Fibroblast of the conjunctiva (primary cell): ENCODE measurements at places on chromosomes 4 and X.

DNA sequence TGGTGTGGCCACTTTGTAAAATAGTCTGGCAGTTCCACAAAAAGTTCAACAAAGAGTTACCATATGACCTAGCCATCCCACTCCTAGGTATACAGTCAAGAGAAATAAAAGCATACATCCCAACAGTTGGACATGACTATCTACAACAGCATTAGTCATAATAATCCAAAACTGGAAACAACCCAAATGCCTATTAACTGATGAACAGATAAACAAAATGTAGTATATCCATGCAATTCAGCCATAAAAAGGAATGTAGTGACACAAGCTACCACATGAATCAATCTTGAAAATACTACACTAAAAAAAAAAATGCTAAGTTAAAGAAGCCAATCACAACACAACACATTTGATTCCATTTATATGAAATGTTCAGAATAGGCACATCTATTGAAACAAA is 16.1 kb downstream of the MED14 start:
- DNase-seq, result no peak

DNA sequence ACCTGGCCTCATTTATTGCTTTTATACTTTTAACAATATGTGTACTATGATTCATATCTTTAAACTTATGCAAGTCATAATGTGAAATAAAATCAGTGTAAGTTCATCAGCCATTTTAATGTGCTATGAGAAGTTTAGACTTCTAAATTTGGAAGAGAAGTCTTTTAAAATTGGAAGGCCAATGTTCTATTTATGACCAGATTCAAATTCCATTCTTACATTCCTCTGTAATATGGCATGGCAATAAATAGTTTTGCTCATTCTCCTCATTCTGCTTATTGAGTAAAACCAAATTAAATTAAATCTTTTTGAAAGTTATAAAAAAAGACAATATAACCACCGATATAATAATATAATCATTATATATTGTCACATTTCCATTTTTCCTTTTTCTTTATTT is 126.2 kb downstream of the SORBS2 start:
- DNase-seq, result no peak

DNA sequence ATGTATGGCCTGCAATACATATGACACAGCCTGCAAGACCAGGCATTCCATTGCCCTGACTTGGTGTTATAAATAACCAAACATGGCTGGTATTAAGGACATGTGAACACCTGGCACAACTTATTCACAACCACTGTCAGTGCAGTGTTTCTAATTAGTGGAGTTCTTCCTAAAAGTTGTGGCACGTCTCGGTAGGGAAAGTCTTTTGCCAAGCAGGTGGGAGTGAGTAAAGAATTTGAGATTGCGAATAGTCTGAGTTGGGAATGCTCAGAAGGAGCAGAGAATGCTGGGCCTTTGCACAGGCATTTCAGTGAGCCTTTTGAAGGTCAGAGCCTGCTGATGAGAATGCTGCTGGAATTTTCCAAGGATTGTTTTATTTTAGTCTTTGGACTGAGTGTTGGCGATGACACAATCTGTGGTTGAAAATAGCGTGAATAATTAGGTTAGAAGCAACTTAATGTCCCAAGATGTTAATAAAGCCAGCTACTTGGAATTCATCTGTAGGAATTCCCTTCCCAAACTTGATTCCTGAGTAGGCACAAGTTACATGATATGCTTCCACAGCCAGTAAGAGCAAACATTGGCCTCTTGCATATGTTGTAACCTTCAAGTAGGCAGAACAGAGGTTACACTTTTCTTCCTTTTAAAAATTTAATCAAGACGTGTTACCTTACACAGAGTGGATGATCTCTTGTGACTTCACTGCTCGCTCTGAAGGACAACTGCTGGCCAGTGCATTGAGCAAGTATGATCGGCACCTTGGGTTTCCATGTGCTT is 83.6 kb upstream of the PGRMC2 start:
- no peak for DNase-seq

GRCh38 chr4:38768968-38769394 is 13.8 kb downstream of the TLR10 start:
- no peak for DNase-seq

- DNase-seq, result no peak
These were observed 79.9 kb upstream of the ATOH1 start for GRCh38 chr4:93748373-93749291.

DNA sequence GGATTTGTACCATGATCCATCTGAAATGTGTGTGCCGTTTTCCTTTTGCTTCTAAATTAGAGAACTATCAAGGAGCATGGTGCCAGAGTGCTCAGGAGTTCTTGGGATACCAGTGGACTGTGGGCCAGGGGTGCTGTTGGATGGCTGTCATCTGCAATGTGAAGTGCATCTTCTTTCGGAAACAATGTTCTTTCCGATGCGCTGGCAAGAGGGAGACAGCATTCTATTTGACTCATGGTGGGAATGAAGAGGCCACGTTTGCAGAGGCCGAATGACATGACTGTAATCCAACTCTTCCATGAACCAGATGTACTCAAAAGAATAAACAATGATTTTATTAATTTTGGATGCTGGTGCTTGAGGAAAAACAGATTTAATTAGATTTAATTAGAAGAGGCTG is 45.5 kb downstream of the SORCS2 start:
- no peak for DNase-seq

DNA sequence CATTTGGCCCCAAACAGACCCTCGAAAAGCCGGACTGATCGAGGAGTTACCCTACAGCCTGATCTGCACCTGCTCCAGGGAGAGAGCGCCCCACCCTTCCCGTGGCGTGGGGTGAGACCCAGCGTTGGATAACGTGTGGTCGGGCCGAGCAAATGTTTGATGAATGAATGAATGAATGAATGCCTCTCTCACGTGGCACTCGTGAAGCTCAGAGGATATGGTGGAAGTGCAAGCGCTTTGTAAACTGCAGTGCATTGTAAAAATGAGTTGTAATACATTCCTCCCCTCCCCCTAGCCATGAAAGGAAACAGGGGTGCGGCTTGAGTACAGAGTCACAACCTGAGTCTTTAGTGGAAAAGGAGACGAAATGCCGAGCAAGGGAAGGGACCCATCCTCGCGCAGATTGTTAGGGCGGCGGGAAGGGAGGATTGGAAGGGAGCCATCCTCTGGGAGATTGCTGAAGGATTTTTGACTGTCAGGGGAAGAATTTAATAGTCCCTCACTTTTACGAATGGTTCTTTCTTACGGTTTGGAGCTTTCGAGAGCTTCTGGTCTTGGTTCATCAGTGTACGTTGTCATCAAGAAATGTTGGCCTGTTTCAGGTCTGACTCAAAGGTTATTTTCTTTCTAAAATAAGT is 772 bp upstream of the FBXW7 start:
- DNase-seq, result peak; percentile 13

GRCh38 chrX:40105835-40106675 is 8.3 kb upstream of the BCOR start:
- no peak for DNase-seq

DNA sequence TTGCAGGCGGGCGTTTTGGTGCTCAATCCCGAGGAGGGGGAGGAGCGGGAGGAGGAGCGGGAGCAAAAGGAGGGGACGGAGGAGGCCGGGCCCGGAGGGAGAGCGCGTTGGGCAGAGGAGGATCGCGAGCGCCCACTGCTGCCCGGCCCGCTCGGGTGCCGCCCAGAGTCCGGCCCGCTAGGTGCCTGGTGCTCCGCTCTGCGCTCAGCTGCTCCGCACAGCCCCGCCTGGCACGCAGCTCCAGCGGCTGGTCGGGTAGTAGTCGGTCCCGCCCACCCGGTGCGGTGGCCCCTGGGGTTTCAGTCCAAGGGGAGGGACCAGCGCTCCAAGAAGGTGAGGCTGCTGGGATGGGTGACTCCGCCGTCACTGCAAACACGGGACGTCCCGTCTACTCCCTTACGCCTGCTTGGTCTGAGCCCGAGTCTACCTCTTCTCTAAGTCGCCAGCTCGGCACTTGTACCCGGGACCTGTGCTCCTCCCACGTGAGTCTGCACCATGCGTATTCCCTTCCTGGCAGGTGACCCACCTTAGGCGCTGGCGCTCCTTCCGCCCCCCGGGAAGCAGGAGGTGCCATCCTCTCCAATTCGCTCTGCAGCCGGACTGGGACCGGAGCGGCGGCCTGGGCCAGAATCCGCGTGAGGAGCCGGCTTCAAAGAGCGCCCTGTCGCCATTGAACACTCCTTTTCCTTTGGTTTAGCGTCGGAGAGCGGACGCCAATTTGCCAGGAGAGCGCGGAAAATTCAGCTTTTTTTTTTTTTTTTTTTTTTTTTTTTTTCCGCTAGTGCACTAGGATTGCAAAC is 405 bp upstream of the HS3ST1 start:
- peak; percentile 18 for DNase-seq

DNA sequence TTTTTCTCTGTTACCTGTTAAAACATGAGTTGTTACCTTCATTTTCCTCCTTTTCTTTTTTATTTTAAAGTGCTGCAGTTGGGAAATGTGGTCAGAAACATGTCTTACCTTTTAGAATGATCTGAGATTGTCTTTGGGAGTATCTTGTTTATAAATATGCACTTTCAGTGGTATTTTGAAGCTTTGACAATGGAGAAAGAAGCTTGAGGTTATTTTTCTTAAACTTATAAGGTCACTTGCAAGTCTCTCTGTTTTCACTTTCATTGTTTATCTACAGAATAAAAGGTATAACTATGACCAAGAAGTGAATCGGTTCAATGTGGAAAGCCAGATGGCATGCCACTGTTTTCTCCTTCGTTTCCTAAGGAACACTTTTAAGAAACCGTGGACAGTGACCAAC is 167.5 kb upstream of the SLC7A11 start:
- no peak for DNase-seq

DNA sequence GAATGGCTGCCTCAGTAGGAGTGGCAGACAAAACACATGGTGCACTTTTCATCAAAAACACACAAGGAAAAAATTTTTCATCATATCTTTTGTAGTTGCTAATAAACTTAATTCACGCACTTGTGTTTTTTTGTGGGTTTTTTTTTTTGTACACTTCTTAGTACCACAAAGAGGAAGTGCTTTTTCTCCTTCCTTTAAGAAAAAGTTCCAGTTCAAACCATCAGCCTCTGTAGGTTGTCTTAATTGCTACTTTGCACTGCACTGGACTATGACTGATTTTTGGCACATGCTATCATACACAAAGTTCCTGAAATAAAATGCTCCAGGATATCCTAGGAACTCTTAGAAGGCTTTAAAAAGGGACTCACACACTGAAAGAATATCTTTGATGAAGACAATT is at the start of gene PHEX:
PHEX (plus strand) TSS at position 242 of the 400 bp plus-strand sequence. CDS start 681 bp downstream, outside the sequence.
- no peak for DNase-seq

DNA sequence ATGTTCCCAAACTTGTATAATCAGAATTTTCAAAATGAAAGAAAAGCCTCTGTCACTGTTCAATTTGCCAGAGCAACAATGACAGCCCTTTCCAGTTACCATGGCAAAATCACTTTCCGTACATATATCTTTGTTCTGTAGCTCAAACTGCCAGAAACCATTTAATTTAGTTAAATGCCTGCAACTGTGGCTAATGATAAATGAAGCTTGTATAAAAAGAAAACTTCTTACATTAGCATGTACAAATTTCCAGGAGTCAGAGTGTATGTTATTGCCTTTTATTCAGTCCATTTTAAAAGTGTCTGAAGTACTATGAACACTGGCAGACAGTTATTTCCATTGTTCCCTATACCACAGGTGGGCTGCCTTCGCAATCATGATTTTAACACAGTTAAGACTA is 30.3 kb downstream of the ARAP2 start:
- no peak for DNase-seq

DNA sequence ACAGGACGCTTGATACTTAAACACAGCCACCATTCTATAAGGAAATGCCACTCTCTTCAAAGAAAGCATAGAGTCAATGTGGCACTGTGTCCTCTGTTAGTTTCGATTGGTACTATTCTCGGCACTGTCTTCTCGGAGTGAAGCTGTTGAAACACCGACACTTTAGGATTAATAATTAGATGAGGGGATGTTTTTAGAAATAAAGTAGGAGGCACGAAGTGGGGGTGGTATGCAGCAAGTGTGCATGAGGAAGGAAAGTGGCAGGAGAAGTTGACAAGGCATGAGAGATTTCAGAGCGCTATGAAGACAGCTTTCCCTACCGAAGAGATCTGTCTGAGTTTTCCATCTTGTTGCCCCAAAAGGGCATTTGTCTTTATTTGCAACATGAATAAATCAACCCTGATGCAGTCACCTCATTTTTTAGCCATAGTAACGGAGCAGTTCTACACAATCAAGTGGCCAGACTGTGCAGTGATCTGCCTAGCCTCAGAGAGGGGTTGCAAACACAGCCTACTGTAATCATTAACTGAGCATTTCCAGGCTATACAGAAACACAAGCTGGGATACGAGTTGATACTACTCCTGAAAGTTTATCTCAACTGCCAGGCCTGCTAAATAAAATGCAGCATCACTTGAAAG is 8.3 kb downstream of the GPRIN3 start:
- DNase-seq, result no peak

GRCh38 chr4:7343081-7343655 is 91.6 kb downstream of the PSAPL1 start:
- DNase-seq, result no peak

DNA sequence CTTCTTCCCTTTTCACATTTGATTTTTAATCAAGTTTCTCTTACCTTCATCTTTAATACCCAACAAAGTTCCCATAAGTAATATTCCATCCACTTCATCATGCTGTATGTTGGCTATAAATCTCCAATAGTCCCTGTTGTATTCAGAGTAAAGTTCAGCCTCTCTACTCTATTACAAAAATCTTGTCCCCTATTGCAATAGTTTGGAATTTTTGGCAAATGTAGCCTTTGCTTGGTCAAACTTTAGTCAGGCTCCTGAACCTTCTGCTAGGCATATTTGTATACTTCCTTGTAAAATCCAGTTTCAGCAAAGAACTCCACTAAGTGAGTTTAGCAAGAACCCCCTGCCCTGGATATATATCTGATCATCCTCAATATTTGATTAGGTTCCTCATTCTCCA is 54.0 kb upstream of the PACRGL start:
- no peak for DNase-seq

- no peak for DNase-seq
These were observed 131.7 kb downstream of the SLC4A4 start for GRCh38 chr4:71470524-71470923.

DNA sequence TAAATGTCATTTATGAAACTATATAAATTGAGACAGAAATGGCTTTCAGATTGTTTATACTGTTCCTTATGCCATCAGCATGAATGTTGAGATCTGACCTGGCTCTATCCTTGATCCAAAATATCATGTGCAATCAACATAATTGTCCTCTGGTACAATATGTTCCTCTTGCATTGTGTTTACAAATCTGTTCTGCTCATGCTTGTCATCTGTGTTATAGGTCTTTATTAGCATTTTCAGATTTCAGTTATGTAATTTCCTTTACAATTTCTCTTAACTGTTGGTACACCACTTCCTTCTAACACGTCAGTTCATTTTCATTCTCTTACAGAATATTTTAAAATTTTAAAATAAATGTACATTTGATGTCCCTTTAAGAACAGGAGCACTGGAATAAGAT is 1.6 kb downstream of the HPGD start:
- DNase-seq, result no peak
